ENCODE measurements at places on chromosomes 13 and 19.

DNA sequence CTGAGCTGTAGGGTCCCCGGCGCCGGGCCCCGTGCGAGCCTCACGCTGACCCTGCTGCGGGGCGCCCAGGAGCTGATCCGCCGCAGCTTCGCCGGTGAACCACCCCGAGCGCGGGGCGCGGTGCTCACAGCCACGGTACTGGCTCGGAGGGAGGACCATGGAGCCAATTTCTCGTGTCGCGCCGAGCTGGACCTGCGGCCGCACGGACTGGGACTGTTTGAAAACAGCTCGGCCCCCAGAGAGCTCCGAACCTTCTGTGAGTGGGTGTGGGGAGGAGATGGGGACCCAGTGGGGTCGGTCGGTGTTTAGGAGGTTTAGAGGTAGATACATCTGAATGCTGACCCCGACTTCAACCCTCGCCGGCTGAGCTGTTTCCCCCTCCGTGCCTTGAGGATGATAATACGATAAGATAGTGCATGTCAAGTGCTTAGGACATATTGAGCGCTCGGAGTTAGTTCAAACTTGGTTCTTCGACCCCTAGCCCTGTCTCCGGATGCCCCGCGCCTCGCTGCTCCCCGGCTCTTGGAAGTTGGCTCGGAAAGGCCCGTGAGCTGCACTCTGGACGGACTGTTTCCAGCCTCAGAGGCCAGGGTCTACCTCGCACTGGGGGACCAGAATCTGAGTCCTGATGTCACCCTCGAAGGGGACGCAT is 1.9 kb downstream of the ICAM5 start:
- no peak for DNase-seq

DNA sequence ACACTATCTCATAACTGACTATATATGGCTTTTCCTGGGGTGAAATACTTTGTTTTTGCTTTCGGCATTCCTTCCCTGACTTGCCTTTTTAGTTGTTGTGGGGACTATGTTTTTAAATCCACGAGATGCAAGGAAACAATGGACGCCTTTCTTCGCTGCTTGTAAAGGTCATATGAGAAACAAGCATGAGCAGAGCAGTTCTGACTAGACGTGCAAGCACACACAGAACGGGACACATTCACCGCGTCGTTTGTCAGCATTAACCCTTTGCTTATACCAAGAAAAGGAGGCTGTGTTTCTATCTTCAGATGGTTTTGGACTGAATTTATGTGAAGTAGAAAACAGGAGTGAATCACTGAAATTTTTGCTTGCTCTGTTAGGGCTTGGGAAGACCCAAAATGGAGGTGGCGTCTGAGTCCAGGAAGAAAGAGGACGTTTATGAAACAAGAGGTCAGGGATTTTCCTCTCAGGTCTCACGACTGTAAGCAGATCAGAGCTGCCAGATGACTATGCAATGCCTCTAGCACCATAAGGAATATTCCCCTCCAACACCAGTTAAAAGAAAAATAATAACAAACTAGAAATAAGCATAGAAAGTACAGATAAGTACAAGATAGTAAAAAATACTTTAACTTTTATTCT is 358.9 kb downstream of the DLEU7 start:
- no peak for DNase-seq

GRCh38 chr13:113029487-113030258 is 60.7 kb downstream of the MCF2L start:
- peak; percentile 74 for DNase-seq

GRCh38 chr19:13652810-13653590 is 111.3 kb upstream of the MRI1 start:
- no peak for DNase-seq

DNA sequence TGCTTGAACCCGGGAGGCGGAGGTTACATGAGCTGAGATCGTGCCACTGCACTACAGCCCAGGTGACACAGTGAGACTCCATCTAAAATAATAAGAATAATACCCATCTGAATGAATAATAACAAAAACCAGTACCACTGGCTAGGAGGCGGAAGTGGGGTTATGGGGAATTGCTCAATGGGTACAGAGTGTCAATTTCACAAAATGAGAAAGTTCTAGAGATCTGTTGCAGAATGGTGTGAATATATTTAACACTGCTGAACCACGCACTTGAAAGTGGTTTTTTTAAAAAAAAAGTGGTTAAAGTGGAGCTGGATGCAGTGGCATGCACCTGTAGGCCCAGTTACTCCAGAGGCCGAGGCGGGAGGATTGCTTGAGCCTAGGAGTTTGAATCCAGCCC is 18.5 kb downstream of the KLF2 start:
- no peak for DNase-seq

- no peak for DNase-seq
Observed at GRCh38 chr13:106690779-106691178, 122.8 kb upstream of the ARGLU1 start.

- DNase-seq, result peak; percentile 49
Observed at GRCh38 chr19:43534816-43535761, 2.1 kb downstream of the ZNF575 start.

DNA sequence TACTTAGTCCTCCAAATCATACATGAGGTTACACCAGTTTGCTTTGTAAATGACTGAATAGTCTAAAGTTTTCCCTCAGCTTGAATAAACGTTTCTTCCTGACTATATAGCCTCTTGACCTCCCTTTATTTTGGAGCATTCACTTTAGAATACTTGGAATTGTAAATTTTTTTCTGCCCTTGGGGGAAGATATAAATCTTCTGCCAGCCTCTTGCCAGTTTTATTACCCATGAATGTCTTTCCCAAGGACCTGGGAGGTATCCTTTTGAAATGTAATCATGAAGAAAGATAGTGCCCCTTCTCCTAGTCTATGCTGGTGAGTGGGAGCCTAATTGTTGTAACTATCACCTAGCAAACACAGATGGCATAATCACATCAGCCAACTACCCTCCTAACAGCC is 2033.9 kb upstream of the PCDH20 start:
- no peak for DNase-seq

DNA sequence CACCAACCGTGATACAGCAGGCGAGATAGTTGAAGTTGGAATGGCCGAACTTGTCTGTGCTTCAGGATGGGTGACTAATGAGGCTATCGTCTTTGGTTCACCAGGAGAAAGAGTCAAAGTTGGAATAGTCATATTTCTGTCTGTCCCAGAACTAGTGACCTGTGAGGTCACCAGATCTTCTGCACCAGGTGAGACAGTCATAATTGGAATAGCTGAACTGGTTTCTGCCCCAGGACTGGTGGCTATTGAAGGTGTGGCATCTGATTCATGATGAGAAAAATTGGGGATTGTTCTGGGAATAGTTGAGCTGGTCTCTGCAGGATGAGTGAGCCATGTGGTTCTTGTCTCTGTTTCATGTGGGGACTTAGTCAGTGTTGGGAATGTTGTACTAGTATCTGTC is 71.6 kb downstream of the MUC16 start:
- DNase-seq, result no peak

DNA sequence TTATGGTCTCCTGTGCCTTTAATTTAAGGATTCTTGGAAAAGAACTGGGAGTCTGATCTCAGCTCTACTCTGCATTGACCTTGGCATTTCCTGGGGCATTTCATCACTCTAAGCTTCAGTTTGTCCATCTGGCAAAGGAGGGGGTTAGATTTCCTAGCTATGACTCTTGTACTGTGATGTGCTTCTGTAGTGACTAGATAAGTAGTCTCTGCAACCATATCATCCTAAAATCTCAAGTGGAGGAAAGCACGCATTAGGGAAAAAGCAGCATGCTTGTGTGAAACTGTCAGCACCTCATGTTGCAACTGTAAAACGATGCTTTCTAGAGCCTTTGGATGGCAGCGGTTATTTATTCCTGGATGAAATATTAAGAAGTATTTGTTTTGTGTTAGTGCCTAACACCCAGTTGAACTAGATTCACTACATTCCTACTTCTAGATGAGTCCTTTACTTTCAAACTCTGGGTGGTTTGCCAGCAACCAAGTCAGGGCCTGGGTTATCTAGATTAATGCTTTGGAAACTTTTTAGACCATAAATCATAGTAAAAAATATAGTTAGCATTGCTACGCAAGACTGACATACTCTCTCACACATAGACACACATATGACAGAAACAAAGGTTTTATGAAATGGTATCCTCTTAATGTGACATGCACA is 6.8 kb downstream of the WDFY2 start:
- no peak for DNase-seq

GRCh38 chr13:51630288-51630615 is 46.0 kb downstream of the WDFY2 start:
- no peak for DNase-seq

DNA sequence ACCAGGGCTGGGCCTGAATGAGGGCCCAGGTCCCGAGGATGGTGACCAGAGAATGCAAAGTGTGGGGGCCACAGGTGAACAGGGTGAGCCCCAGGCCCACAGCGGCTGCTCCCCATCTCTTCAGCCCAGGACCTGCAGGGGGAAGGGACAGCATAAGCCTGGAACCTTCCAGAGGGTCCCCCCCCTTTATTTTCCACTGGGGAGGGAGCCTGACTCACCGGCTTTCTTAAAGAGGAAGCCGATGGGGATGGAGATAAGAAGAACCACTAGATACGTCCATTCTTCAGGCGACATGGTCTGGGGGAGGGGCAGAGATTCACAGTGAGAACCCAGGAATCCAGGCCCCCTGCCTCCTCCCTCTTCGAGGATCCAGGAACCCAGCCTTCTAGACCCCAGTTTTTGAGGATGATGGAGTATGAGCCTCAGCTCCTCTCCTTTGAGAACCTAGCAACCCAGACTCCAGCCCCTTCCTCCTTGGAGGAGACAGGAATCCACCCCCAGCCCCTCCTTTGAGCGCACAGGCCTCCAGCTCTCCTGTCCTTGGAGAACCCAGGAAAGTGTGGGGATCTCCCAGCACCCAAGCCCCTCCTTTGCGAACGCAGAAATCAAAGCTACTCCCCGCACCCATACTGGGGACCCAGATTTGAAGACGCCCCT is 1.0 kb downstream of the MBOAT7 start:
- DNase-seq, result peak; percentile 68

GRCh38 chr19:30083125-30083681 is 141.2 kb downstream of the URI1 start:
- no peak for DNase-seq

DNA sequence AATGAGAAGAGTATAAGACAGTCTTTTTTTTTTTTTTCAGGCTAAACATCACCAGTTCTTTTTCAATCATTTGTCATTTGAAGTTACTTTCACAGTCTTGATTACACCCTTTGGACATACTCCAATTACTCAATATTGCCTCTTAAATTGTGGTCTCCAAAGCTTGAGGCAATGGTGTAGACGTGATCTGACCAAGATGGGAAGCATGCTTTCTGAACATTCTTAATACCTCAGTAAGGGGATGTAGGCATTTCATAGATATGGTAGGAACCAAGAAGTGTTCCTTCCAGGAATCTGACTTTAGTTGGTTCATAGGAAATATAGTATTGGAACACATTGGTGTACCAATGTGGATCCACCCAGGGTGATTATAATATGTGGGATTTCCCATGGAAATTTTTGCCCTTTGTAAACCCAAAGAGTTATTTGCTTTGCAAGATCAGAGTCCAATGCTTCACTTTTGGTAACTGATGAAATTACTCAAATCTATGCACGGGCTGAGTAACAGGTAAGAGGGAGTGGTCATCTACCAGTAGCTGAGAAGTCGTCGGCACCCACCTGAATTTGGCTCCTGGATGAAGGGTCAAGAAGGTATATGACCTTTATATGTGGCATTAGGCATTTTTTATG is 62.2 kb downstream of the ERCC5 start:
- DNase-seq, result no peak

- DNase-seq, result no peak
Observed at GRCh38 chr13:106143392-106143791, 392.1 kb downstream of the EFNB2 start.

- DNase-seq, result no peak
Observed at GRCh38 chr19:42311657-42312056, 1.5 kb upstream of the TMEM145 start.

DNA sequence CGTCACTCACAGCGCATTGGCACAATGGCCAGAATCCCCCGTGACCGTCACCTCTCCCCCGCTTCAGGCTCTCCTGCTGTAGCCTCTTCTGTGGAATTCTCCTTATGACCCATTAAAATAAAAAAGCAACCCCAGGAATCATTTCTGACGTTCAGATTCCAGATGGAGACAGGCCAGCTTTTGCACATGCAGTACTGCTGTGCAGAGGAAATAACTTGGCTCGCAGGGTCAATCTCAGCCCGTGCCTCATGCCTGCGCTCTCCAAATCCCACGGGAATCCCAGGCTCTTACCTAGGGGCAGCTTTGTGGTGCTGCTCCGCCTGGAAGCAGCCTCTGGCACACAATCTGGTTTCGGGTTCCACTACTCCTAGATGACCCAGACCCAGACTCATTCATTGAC is 32.7 kb upstream of the SOX1 start:
- DNase-seq, result no peak

DNA sequence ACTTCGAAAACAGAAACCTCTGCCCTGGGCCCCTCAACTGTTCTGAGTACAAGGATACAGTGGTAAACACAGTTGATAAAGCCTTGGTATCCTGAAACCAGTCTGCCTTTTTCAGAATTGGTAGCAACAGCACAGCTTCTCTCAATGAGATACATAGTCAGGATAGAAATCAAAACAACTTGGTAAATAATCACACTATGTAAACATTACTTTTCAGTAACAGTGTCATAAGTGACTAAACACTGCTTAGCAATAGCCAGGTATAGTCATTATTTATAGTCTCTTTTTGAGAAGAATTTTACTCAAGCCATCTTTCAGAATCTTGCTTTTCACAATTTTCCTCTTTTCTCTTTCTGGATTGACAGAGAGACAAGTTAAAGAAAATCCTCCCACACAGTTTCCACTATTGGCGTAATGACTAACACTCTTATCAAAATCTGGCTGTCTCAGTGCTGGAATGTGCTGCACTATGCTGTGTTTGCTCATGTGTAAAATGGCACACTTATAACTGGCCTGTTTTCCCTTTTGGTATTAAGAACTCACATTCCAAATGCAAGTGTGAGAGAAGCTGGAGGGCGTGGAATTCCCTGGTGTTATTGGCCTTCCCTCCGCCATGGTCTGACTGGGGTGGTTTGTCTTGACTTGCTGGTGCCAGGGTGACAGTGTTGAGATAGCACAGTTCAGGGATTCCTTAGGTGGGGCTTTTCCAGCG is 368.8 kb downstream of the TDRD3 start:
- no peak for DNase-seq

All from stimulated activated naive CD8-positive, alpha-beta T cell treated with anti-CD3 and anti-CD28 coated beads, Interleukin-15, Interleukin-2, amounts not matched to agents 100 U/mL and 50 U/mL, for 24 hours (primary cell).